ENCODE measurements at places on chromosomes 16 and 17.

DNA sequence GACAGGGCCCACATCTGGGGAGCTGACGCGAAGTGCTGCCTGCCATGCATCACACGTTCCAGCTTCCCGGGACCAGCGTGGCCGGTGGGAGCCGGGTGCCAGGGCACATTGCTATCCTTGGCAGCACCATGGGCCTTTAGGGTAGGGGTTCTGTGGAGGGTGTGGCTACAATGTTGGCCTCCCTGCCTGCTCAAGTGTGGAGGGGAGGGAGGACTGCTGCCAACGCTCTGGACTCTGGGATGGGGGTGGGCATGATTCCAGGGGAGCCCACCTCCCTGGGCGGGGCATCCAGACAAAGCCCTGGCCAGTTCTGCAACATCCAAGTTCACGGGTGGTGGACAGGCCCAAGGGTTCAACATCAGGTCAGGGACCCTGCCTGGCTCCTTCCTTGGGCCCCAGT is 13.9 kb downstream of the GRB7 start:
- no peak for DNase-seq

DNA sequence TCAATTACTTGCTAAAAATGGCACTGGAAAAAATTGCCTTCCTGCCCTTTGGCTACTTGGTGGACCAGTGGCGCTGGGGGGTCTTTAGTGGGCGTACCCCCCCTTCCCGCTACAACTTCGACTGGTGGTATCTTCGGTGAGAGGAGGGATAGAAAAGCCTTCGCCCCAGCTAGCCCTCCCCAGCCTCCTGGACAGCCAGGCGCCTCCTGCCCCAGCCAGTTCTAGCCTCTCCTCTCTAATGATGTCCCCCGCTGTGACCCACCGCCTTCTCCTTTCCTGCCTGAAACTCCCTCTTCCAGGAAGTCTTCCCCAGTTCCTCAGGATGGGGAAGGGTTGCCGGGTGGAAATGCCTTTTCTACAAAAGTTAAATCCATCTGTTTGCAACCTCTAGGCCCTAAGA is 6.2 kb downstream of the ACE start:
- no peak for DNase-seq

- DNase-seq = no peak
Observed at GRCh38 chr17:38742411-38743308, 5.5 kb downstream of the PCGF2 start.

- DNase-seq = no peak
Observed at GRCh38 chr16:11528053-11528452, 58.7 kb downstream of the LITAF start.

- no peak for DNase-seq
Observed at GRCh38 chr16:89764711-89765201, 43.4 kb downstream of the ZNF276 start.

GRCh38 chr17:50212121-50212843 is 10.9 kb upstream of the COL1A1 start:
- DNase-seq = no peak

GRCh38 chr16:74053826-74054225 is 242.8 kb upstream of the PSMD7 start:
- no peak for DNase-seq

GRCh38 chr16:87457709-87458423 is 35.0 kb downstream of the ZCCHC14 start:
- DNase-seq = no peak

DNA sequence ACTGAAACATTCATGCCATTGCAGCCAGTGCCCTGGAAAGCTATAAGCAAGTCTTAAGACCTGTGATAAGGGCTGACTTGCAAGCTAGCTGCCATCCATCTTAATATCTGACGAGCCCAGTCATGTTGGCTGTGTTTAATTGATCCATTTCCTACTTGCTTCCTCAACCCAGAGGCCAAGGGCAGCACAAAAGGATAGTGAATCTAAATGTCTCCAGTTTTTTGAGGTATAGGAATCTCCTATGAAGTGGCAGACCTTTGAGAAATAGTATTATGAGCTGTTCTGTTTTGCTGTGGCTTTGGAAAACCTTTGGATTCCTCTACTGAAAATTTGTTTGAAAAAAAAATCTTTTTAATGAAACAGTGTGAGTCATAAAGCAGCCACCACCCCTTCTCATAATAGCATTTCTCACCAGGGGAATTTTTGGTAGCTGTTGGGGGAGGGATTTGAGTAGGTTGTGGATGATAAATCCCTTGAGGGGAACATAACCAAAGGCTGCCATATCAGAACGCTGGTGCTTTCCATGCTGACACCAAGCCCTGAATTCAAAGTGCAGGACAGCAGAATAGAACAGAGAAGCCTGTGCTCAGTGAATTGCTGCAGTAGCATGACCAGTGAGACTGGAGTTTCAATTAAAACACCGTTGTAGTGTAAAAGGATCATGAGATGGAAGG is 12.9 kb downstream of the ZNRF1 start:
- no peak for DNase-seq

- no peak for DNase-seq
Observed at GRCh38 chr17:61723183-61723582, 132.2 kb upstream of the NACA2 start.

DNA sequence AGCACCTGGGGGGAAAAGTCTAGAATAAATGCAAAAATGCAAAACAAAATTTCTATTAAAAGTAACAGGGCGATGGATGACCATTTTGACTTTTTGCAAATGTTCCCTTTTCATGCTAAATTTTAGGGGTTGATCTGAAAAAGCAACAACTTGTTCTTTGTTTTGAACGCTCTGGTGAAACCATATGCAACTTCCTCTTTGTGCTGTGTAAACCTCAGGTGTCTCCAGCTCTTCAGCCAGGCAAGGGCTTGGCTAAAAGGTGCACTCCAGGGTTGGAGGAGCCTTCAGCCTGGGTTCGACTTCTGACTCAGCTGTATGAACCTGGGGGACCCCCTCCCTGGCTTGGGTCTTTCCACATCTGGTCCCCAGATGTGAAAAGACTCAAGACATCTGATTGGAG is 9.5 kb downstream of the IRF8 start:
- no peak for DNase-seq
